Progenitor cell of endocrine pancreas (in vitro differentiated cells): ENCODE measurements at places on chromosomes 7 and 10. TPM values are rescaled to one million over a fixed set of nuclear protein-coding genes. Genes with fewer than 3 reads are reported as not detected.

DNA sequence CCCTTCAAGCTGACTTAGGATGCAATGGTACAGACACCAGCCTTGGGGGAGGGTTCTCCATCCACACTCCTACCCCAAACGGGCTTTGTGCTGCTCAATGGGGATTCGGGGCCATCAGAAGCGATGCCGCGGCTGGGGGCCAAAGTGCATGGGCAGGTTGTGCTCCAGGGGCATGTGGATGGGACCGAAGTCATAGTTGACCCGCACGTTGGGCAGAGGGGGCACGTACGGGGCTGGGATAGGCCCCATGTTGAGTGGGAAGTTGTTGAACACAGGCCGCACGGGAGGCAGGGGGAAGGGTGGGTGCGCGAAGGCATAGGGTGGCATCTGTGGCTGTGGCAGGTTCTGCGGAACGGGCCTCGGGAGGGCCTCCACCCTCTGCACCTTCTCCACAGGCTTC is 158.7 kb downstream of the RNF216 start:
- H3K27me3 ChIP-seq: no peaks in the 10 kb centered on the region
- no peak for DNase-seq
- H3K27ac ChIP-seq: peak overlapping the region; percentile 56
- H3K36me3 ChIP-seq: peaks cover 5% of the 10 kb centered on the region

- no peak overlapping the region for H3K27ac ChIP-seq
- DNase-seq: no peak
- no peaks in the 10 kb centered on the region for H3K36me3 ChIP-seq
- H3K27me3 ChIP-seq: peaks cover 9% of the 10 kb centered on the region
These were observed 111.3 kb downstream of the POU6F2 start for GRCh38 chr7:39088730-39089593.

DNA sequence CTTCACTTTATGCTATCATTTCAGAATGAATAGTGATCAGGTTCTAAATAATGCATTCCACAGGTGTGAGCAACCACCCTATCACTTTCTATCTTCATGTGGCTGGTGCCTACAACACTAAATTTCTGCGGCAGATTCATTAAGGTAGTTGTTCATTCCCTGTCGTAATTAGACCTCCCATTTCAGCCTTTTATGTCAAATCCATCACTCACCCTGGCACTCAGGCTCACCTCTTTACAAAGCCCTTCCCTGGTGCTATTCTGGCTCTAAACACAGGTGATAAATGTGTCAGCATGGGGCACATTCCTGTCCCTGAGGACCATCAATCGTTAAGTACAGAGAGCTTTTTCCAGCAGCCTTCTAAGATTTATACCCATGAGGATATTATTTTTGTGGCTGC is 300.0 kb upstream of the C7orf33 start:
- H3K27ac ChIP-seq: peak overlapping the region; percentile 2
- H3K36me3 ChIP-seq: no peaks in the 10 kb centered on the region
- H3K27me3 ChIP-seq: no peaks in the 10 kb centered on the region
- H3K4me3 ChIP-seq: no peak overlapping the region

GRCh38 chr10:63268149-63268797 is 135.1 kb downstream of the NRBF2 start:
- H3K4me1 ChIP-seq: peaks cover 9% of the 10 kb centered on the region
- peak overlapping the region; percentile 98 for H3K4me3 ChIP-seq
- H3K27me3 ChIP-seq: no peaks in the 10 kb centered on the region
- DNase-seq: no peak

DNA sequence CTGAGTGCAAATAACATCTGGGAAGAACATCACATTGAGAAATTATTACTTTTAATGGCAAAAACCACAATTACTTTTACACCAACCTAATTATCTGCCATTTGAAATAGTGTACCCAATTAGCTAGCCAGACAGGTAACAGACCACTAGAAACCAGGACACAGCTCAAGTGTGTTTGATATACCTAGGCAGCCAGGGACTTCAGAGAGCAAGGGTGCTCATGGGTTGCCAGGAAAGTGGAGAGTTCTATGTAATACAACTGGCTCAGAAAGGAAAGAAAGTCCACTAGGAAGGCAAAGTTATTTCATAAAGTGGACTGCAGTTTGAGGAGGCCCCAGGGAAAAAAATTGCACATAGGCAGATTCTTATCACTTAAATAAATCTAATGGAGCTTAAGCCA is 50.0 kb upstream of the PTN start:
- no peak overlapping the region for H3K27ac ChIP-seq
- H3K36me3 ChIP-seq: no peaks in the 10 kb centered on the region

- no peak overlapping the region for H3K4me3 ChIP-seq
- H3K27ac ChIP-seq: peak overlapping the region; percentile 38
These were observed 77.5 kb downstream of the CHN2 start for GRCh38 chr7:29272057-29272456.

- DNase-seq: no peak
- no peaks in the 10 kb centered on the region for H3K27me3 ChIP-seq
- H3K36me3 ChIP-seq: no peaks in the 10 kb centered on the region
- H3K4me3 ChIP-seq: no peak overlapping the region
- H3K4me1 ChIP-seq: peaks cover 15% of the 10 kb centered on the region
These were observed 26.8 kb downstream of the ADD3 start for GRCh38 chr10:110034596-110034995.

GRCh38 chr7:49398236-49398635 is 375.2 kb upstream of the VWC2 start:
- no peak for DNase-seq
- H3K27ac ChIP-seq: no peak overlapping the region
- no peaks in the 10 kb centered on the region for H3K36me3 ChIP-seq
- H3K27me3 ChIP-seq: no peaks in the 10 kb centered on the region
- H3K4me1 ChIP-seq: no peaks in the 10 kb centered on the region

Gene PAPOLB
- total RNA-seq: 0.07 and 0.10 TPM in 2 replicates

Gene CUX1
- total RNA-seq: 98.4 and 103 TPM in 2 replicates

Gene CALD1
- total RNA-seq: 95.4 and 106 TPM in 2 replicates
